ENCODE measurements at places on chromosomes 11 and 22.

GRCh38 chr11:69880041-69880825, 61.0 kb upstream of the FGF3 start:
- no peak for DNase-seq

GRCh38 chr22:19554834-19555404, 30.7 kb upstream of the CLDN5 start:
- DNase-seq: peak; percentile 47

DNA sequence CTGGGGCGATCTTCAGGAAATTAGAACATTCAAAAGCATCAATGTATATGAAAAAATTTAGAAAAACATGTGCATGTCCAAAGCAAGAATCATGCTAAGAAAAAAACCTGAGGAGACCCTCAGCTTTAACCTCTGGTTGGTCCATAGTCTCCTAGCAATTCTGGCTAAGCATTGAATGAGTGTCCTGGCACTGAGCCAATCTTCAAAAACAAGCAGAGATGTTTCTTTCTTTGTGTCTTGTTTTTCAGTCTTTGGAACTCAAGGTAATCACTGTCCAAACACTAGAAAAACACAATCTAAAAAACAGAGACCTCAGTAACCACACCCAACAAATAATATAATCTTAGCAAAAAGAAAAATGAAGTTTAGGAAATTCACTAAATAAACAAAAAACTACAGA, 205.4 kb upstream of the CARD18 start:
- DNase-seq: no peak

DNA sequence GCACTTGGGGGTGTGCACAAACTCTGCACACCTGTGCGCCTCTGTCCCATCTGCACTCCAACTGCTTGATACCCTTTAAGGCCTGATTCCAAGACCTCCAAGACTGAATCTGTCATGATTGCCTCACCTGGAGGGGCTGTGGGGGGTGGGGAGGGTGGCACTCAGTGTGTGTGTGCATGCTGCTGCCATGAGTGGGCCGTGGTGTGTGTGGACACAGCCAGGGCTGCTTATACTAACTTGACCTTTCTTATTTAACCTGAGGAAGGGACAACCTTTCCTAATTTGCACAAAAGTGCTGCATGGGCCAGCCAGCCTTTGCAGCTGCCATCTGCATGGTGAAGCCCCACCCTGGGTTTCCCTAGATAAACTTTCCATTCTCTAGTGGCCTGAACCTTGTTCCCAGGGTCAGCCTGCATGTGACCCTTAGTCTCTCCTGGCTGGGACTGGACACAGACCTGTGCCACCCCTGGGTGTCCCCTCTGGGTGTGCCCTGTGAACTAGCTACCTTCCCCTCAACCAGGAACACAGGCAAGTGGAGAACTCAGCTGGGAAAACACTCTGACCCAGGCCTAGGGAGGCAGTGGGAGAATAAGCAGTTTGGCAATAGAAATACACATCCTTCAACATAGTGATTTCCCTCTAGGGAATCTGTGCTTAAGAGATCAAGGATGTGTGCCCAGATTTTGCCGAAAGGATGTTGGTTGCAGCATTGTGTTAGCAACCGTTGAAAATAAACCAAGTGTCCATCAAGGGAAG, 45.4 kb upstream of the DKK3 start:
- DNase-seq: no peak

GRCh38 chr22:30717952-30718351, 23.3 kb downstream of the OSBP2 start:
- no peak for DNase-seq

DNA sequence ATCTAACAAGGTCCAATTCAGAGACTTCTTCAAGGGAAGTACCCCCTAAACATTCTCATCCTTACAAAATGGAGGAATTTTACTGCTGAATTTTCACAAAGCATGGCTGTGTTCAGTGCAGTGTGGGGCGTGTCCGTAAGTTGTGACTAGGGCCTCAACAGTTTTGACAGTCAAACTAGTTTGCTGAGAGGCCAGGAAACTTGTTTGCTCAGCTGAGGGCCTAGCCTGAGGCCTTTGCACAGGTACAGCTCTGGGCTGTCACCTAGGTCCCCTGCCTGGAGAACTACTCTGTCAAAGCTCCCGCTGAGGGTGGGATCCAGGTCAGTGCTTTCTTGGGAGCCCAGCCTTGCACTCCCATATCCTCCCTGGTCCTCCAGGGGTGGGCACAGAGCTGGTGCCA, 27.9 kb downstream of the TCP11L1 start:
- no peak for DNase-seq

GRCh38 chr11:30893318-30893717, 307.2 kb upstream of the MPPED2 start:
- DNase-seq: no peak

DNA sequence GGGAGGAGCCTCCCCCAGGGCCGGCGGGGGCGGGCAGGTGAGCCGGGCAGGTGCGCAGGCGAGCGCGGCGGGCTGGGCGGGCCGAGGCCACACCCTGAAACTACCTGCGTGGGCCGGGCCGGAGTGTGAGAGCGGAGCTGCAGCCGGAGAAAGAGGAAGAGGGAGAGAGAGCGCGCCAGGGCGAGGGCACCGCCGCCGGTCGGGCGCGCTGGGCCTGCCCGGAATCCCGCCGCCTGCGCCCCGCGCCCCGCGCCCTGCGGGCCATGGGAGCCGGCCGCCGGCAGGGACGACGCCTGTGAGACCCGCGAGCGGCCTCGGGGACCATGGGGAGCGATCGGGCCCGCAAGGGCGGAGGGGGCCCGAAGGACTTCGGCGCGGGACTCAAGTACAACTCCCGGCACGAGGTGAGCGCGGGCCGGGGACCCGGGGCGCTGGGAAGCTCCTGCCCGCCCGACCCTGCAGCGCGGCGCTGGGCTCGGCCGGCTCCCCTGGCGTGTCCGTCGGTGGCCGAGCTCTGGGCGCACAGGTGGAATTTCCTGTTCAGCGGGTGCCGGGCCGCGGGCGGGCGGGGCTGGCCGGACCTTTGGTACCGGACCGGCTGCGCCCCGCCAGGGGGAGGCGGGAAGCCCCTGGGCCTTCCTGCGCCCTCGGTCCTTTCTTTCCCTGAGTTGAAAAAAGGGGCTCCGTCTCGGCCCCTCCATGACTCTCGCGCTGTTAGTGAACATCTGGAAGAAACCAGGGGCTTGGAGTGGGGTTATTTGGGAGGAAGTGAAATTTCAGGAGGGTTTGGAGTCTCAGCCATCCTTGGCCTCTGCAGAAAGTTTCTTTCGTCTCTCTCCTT, at the start of gene ST14:
TSS of gene ST14 (plus strand) at position 126 of the 841 bp plus-strand sequence. CDS start at position 324, 198 bp downstream.
- no peak for DNase-seq

- no peak for DNase-seq
These were observed 2.3 kb downstream of the PRSS23 start for GRCh38 chr11:86802601-86803051.

GRCh38 chr22:20010307-20011122, 6.1 kb downstream of the ARVCF start:
- no peak for DNase-seq

DNA sequence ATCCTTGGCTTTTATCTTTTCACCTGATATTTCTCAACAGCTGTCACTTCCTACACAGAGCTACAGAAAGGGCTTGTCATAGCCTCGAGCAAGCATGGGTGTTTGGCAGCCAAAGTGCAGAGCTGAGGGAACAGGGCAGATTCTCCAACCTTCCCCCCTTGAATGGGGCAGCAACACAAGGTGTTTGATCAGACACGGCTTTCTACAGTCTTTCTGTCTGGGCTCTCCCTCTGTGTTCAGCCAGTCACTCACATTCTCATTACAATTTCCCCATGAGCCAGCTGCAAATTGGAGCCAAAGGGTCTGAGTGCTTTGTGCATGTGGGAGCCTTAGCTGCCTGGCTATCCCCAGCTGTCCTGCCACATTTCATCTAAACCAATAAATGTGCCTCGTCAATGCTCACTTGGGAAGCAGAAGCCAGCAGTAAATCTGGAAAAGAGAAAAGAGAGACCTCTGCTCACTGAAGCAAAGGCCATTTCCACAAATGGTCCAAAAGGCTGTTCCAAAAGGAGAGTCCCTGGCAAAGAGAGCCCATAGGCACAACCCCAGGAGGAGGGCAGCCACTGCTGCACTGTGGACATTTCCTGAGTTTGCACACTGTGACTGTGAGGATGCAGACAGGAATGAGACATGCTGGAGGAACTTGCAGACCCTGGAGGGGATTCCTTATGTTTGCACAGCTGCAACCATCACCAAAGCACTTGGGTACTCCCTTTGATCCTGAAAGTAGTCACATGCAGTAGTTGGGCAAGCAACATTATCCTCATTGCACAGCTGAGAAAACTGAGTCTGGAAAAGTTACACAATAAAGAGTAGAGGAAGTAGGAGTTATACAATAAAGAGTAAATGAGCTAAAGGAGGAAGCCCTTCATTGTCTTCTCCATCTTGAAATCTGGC, 186.8 kb downstream of the FAM181B start:
- DNase-seq: no peak

DNA sequence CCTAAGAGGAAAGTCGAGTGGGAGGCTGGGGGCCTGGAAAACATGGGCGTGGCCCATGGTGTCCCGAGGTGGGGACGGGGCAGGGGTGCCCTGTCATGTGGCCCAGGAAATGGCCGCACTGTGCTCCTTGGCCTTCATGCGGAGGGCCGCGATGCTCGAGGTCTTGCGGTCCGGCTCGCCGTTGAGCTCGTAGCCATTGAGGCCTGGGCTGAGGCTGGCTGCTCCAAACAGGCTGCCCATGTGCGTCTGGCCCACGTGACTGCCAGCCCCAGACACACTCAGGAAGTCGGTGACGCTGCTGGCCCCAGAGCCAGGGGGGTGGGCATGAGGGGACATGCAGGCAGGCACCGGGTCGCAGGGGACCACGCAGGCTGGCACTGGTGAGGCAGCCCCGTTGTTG, 45.2 kb downstream of the ALX4 start:
- no peak for DNase-seq

- DNase-seq: no peak
These were observed 241.7 kb upstream of the MTNR1B start for GRCh38 chr11:92727769-92728168.

- no peak for DNase-seq
These were observed 1.3 kb upstream of the SC5D start for GRCh38 chr11:121291319-121291718.

- DNase-seq: no peak
These were observed 26.7 kb upstream of the DDI1 start for GRCh38 chr11:104009744-104010143.

- no peak for DNase-seq
These were observed 1.9 kb downstream of the SLCO2B1 start for GRCh38 chr11:75152651-75153427.

- DNase-seq: no peak
These were observed 8.6 kb downstream of the THYN1 start for GRCh38 chr11:134244593-134244992.

DNA sequence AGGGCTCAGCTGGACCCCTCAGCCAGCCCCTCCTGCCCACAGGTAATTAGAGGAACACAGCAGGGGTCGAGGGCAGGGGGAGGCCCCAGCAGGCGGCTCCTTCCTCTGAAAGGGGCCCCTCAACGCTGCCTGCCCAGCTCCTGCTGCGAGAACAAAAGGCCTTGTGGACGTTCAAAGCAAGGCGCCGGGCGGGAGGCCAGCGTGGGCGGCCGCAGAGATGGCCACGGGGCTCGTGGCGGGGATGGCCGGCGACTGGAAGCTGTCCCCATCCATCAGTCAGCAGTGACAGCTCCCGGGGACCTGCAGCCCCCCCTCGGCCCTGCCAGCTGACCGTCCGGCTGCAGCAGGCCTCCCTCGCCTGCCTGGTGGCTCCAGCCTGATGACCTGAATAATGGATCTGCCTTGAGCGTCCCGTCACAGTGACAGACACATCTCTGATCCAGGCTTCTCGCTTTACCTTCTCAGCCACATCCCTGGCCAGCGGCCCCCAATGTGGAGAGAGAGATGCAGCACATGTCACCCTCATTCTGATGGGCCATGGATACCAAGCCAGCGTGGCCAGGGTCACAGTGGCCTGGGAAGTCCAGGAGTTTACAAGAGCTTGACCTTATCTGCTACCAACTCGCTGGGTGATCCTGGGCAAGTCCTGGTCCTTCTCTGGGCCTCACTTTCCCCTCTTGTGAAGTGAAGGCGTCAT, 159.3 kb downstream of the MN1 start:
- no peak for DNase-seq

- no peak for DNase-seq
These were observed 5.3 kb upstream of the ACR start for GRCh38 chr22:50732681-50733080.

GRCh38 chr22:36385491-36386350, 2.0 kb downstream of the MYH9 start:
- DNase-seq: no peak

DNA sequence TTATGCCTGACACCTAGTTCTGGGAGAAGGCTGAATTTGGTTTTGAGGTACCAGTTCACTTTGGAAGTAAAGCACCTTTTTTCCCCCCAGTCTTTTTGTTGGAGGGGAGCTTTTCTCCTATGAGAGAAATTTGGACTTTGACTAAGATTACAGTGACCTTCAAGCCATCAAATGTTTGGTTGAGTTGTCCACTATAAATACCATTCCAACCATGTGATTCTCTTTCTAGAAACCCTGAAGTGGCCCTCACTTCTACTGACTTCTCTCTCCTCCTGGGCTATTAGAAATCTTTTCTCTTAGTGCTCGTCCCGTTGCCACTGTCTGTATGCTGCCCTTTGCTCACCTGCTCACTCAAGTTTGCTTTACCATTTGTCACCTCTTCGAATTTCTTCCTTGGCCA, 82.6 kb downstream of the TEAD1 start:
- DNase-seq: no peak

- DNase-seq: no peak
These were observed 4.3 kb downstream of the KBTBD3 start for GRCh38 chr11:106072804-106073203.

DNA sequence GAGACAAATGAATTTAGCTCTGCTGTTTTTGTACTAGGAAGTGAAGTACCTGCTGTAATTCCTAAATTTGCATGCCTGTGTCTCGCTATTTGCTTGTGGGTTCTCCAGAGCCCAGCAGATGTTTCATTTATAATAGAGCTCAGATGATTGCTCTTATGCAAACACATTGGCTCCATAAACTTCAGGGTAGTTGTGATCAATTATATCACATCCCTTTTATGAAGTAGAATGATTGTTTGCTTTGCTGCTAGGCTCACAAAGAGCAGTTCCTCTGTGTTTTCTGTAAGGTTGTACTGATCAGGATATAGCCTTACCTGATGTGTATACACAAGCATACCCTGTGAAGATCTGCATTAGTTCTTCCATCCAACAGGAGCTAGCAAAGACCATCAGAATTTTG, 64.1 kb downstream of the C11orf87 start:
- no peak for DNase-seq

GRCh38 chr22:27300536-27301285, 500.8 kb downstream of the MN1 start:
- no peak for DNase-seq

DNA sequence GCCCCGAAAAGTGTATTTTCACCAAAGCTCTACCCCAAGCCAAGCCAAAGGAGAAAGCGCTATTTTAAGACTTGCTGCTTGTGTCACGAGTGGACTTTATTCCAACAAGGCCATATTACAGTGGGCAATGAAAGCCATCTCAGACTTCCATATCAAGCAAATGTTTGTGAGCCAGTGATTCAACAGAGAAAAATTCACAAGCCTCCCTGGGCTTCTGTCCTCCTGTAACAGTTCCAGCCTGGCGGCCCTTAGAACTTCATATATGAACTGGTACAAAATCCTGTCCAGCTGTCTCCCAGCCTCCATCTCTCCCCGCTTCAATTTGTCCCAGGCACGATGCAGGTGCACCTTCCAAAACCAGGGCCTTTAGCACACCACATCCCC, 11.2 kb downstream of the LARGE1 start:
- DNase-seq: no peak

All from iPS DF 19.7 (cell line).